Activated CD4-positive, CD25-positive, alpha-beta regulatory T cell treated with anti-CD3 and anti-CD28 coated beads, Interleukin-2, amount 50 U/mL, for 72 hours (primary cell): ENCODE measurements at places on chromosomes 2 and 18.

DNA sequence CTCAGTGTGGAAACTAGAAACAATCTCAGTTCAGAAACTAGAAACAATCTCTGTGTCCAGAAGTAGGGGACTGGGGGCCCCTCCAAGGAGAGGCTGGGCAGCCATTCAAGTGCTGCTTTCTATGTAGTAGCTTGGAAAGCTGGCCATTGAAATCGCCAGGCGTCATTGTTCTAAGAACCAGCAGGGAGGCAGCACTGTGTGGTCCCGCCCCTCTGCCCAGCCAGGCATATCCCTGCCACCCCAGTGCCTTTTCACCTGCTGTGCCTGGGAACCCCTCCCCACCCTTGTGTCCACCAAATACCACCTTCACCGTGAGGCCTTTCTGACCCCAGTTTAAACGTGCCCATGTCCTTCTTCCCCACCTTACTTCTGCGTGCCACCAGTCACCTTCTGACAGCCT lies 221.6 kb downstream of the GBX2 start:
- no peak for DNase-seq

- no peak for DNase-seq
These were observed 25.5 kb upstream of the DYNC2LI1 start for GRCh38 chr2:43748333-43748732.

- DNase-seq = no peak
These were observed 33.8 kb downstream of the MAP4K3 start for GRCh38 chr2:39403311-39403710.

DNA sequence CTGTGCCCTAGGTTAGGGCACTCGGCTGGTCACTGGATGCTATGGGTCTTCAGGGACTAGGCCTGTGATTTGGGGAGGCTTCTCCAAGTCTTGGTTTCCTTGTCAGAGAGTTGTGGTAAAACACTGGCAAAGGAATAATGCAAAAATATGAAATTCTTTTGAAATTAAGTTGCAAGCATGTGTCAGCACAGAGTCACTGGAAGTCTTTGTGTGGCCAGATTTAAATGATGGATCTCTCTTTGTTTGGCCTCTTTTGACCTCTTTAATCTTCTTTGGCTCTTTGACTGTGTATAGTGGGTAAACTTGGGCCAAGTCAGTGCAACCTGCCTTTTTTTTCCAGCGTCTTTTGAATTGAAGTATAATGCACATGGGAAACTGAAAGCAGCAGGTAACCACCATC lies 12.1 kb downstream of the HK2 start:
- no peak for DNase-seq

DNA sequence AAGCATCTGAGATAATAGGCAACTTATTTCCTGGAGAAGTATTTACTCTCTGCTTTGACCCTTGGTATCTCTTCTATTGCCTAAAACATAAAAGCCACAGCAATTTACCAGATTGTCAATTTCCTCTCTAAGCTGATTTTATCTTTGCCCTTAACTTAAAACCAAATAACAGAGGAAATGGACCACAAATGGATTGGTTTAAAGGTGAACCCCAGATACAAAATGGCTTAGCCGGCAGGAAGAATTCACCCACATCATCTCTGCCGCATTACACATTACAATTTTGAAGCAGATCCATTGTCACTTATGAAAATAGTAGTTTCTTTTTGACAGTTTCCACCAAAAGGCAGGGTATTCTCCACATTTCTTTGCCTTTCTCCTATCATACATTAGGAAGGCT lies 585.8 kb upstream of the CHAC2 start:
- no peak for DNase-seq

DNA sequence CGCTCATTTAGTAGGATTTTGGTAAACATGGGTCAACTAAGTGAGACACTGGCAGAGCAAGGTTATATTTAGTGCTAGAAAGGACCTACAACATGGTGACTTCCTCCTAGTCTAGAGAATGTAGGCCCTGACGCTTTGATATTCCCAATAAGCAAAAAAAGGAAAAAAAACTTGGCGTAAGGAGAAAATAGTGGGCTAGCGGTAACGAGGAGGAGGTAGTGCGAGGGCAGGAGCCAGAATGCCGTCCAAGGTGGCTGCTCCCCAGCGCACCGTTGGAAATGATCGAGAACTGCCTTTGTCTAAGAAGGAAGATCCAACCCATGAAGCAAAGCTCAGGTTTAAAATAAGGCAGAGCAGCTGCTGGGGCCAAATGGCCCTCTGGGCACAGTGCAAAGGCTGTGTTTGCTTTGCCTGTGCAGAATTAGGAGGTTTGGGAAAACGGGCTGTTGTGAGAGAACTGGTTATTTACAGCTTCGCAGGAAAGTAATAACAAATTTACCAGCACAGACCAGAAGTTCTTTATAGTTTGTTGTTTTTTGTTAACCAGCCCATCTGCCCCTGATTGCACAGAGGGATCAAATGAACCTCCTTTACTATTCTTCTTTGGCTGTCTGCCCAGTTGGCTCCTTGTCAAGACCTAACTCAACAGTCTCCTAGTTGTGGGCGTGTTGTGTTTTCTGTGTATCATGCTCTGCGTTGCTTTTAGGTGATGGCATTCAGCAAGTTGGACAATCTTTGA lies 86.6 kb downstream of the ITGB1BP1 start:
- no peak for DNase-seq

DNA sequence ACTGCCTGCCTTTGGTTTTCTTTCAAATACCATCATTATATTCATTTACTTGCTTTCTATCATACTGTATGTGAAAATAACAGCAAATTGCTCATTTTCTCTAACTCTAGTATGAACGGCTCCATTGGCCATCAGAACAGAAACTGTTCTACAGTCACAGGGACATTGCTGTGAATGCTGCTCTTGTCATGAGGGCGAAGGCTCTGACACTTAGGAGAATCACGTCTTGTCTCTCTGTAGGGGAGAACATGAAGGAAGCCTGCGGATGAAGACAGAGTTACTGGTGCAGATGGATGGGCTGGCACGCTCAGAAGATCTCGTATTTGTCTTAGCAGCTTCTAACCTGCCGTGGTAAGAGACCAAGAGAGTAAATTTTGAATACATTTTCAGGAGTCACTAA lies 41.7 kb upstream of the ELOA2 start:
- no peak for DNase-seq

GRCh38 chr2:70143314-70144150 lies 47.3 kb downstream of the C2orf42 start:
- peak; percentile 48 for DNase-seq

- DNase-seq = no peak
These were observed 89.6 kb downstream of the TTC32 start for GRCh38 chr2:19812166-19812565.

DNA sequence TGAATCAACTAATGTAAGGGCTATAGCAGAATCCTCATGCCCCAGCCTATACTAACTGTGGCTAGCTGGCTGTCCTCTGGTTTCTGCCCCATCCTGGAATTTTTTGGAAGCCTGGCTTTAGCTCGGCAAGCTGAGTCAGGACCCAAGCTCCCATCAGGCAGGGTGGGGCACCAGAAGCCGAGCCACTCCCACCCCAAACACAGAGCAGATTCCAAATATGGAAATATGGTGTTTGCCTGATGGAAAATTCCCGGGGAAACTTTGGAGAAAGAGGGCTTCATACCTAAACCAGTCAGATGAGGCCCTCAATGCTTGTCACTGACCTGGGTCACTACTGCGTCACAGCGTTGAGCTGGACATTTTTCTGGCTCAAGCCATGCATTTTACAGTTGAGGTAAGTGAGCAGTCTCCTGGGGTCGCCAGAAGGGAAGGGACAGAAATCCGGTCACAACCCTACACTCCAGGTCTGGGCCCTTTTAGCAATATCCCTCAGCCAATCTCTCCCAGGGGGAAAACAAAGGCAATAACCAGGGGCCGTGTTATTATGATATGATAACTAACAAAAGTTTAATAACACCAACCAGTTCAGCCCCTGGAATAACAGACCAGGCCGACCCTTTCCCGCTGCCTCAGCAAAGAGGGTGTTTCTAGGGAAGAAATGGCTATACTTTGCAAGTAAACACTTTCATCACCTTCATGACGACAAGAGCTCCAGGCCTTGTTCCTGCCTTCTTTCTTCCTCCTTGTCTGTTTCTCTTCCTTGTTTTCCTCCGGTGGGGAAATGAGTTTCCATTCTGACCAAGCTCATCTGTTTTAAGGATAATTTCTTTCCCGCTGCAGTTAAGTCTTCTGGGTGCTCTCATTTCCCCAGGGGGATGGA lies 37.7 kb downstream of the PSD4 start:
- no peak for DNase-seq

GRCh38 chr2:152874955-152875354 lies 156.5 kb downstream of the ARL6IP6 start:
- no peak for DNase-seq

DNA sequence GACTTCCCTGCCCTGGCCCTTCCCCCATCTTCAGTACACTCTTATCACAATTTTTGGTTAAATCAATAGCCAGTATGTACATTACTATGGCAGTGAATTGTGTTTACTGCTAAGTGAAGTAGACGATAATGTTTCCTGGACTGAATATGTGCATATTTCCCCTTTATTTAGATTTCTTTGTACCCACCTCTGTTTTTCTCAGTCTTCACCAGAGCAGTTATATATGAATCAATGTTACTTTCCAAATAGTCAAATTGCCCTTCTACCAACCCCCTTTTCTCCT lies 97.1 kb upstream of the HS6ST1 start:
- no peak for DNase-seq

DNA sequence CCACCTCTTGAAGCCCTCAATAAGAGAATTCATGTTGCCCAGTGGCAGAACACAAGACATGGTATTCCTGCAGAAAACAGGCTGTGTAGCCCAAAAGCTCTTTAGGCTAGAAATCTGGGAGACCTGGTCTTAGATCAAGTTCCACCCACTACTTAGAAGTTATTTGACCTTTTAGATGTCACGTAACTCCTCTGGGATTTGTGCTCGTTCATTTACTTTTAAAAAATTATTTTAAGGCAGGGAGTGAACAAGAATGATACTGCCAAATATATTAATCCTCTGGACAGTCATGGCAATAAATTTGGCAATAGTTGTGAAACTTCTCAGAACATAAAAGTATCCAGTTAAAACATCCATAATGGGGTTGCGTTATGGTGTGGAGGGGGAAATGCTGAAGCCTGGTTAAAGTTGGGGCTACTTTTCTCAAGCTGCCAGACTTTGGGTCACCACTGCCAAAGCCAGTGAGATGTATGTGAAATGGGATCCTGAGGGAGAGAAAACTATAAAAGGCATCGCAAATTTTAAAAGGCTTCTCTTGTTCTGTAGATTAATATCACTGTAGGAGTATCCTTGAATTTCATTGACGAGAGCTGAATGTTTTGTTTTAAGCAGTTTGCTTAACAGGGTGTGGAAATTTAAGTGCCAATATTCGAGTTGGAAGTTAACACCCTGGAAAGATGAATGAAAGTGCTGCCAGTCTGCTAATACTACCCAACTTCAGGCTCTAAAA lies 15.8 kb downstream of the DAPL1 start:
- DNase-seq = no peak

- no peak for DNase-seq
These were observed 119.0 kb upstream of the FN1 start for GRCh38 chr2:215554689-215555498.

DNA sequence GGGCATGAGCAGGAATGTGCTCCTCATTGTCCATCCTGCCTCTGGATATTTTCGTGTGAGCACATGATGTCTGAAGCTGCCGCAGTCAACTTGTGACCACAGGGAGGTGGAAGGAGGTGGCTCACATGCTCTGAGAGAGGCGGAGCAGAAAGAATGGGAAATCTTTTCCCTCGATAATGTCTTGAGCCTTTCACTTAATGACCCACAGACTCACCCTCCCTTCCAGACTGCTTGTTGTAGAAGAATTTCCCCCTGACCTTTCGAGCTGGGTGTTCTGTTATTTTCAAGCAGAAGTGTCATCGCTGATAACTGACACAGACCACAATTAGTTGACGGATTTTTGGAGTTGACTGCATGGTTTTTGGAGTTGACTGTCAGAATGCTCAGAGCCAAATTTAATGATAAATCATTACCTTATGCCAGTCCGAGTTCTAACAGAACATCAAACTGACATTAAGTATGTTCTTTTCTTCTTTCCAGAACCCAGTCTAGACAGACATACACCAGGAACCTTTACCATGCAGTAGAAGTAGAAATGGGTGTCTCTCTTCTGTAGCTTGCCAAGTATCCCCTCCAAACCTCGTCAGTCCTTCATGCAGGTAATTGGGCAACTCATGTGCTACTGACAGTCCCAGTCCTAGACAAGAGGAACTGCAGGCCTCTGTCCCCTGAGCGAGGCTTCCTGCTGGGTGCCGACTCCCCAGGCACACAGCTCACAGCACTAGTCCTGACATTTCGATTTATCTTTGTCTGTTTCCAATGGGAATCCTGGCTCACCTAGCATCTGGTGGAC lies 29.4 kb upstream of the RTTN start:
- DNase-seq = no peak

- no peak for DNase-seq
These were observed 34.6 kb upstream of the SLC14A1 start for GRCh38 chr18:45689396-45689795.

- no peak for DNase-seq
These were observed 136.1 kb downstream of the KLHL29 start for GRCh38 chr2:23521060-23521459.

- no peak for DNase-seq
These were observed at the start of gene LAMA1 for GRCh38 chr18:7117390-7118355. Gene LAMA1, minus strand, starts transcription at chr18:7117797. Its CDS starts 77 bp downstream, at chr18:7117720.

- DNase-seq = no peak
These were observed 563.9 kb downstream of the TMX3 start for GRCh38 chr18:68150961-68151360.

- peak; percentile 25 for DNase-seq
These were observed 7.2 kb downstream of the SLC66A2 start for GRCh38 chr18:79944126-79944731.

- DNase-seq = no peak
These were observed 4.1 kb downstream of the SPATS2L start for GRCh38 chr2:200310545-200310971.

DNA sequence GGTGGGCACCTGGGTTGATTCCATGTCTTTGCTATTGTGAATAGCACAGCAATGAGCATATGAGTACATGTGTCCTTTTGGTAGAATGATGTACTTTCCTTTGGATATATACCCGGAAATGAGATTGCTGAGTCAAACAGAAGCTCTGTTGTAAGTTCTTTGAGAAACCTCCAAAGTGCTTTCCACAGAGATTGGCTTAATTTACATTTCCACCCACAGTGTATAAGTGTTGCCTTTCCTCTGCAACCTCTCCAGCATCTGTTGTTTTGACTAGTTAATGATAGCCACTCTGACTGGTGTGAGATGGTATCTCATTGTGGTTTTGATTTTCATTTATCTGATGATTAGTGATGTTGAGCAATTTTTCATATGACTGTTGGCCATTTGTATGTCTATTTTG lies 194.8 kb downstream of the ZNF804A start:
- DNase-seq = no peak

DNA sequence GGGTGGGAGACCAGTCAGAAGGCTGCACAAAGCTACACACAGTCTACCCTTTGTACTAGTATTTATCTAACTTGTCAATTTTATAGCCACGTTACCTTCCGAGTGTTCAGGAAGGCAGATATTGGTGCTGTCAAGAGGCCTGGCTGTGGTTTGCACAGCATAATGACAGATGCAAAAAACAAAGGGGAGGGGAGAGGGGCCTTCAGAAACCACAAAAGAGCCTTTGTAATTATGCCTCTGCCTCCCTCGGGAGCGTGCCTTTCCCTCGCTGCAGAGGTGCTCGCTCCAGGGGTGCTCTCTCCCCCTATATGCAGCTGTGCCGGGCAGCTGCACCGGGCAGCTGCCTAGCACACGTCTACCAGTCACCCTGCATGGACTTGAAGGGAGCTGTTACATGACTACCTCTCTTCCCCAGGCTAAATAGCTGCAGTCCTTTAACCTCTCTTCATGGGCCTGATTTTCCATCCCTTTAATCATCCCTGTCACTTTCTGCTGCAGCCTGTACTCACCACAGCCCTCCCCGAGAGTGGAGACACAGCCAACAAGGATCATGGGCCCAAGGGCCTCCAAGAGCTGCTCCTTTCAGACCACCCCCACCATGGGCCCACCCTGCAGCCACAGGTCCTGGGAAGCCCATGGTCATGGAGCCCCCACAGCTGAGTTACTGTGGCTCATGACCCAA lies 168.4 kb upstream of the PKDCC start:
- DNase-seq = no peak
